ENCODE measurements at places on chromosomes 7 and 10.

DNA sequence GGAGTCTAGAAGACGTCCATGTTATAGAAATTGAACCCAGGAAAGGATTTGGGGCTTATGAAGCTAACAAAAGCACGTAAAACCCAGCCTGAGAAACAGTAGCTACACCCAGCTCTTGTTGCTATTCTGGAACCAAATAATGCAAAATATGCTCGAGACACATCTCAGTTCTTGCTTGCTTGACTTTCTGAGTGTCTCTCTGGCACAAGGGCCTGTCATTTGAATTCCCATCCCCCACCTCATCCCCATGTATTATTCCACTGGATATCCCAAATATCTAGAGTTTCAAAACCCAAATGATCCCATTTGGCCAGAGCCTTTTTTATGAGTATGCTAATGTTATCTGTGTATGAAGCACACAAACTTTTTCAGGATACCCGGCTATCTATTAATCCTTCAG lies 48.2 kb upstream of the AGBL3 start:
- DNase-seq, result no peak

GRCh38 chr10:123459371-123460091 lies 206.6 kb upstream of the GPR26 start:
- no peak for DNase-seq

GRCh38 chr10:117221156-117221711 lies 19.7 kb upstream of the SLC18A2 start:
- peak; percentile 42 for DNase-seq

DNA sequence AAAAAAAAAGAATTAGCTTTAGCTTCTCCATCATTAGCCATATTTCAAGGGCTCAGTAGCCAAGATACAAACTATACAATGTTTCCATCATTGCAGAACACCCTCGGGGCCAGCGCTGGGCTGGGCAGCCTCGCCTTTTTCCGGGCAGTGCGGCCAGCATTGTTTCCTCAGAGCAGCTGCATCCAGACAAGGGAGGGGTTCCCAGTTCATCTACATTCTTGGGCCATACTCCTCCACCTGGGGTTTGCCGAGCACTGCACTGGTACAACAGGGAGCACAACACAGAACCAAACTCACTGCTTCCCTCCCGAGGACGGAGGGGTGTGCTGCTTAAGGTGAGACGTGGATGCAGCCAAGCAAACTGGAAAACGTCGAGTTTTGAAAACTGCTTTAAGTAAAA lies 2.4 kb upstream of the PKD1L1 start:
- DNase-seq, result peak; percentile 31

DNA sequence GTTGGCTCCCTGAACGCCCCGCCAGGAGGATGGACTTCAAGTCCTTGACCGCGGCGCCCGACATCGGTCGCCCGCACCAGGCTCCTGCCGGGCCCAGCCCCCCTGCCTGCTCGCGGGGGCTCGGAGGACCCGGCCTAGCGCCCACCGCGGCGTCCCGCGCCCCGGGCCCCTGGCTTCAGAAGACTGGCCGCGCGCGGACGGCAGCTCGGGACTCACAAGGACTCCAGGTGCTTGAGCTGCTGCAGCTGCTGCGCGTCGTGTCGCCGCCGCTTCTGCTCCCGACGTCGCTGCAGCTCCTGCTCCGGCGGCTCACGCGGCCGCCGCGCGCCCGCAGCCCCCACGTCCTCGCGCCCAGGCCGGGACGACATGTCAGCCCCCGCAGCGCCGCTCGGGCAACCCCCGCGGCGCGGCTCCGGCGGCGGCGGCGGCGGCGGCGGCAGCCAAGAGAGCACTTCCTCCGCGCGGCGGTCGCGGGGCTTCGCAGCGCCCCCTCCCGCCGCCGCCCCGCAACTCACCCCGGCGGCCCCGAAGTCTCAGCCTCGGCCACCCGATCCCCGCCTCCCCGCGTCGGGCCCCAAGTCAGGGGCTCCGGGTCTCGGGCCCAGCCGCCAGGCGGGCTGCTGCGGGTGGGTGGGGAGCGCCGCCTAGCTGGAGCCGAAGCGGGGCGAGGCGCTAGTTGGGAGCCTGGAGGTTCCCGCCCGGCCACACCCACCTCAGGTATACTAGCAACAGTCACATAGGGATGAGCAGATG lies at the start of gene RP9:
RP9 (minus strand) TSS at position 400 of the 753 bp plus-strand sequence; CDS start at position 368, 32 bp downstream.
- DNase-seq, result peak; percentile 87

DNA sequence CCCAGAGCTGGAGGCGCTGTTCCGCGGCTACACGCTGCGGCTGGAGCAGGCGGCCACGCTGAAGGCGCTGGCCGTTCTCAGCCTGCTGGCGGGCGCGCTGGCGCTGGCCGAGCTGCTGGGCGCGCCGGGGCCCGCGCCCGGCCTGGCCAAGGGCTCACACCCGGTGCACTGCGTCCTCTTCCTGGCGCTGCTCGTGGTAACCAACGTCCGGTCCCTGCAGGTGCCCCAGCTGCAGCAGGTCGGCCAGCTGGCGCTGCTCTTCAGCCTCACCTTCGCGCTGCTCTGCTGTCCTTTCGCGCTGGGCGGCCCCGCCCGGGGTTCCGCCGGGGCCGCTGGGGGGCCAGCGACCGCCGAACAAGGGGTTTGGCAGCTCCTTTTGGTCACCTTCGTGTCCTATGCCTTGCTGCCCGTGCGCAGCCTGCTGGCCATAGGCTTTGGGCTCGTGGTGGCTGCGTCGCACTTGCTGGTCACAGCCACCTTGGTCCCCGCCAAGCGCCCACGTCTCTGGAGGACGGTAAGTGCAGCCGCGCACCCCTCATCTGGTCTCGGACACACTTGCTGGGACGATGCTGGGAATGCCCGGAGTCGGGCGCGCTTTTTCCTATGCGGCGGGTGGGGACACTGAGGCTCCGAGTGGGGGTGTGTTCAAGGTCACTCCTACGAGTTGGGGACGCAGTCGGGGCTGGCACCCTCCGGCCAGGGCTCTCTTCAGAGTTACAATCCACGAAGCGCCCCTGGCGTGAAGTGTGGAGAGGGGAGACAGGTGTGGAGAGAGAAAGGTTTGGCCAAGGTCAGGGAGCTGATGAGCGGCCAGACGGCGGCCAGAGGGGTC lies 717 bp downstream of the ADCY1 start:
- DNase-seq, result peak; percentile 37

DNA sequence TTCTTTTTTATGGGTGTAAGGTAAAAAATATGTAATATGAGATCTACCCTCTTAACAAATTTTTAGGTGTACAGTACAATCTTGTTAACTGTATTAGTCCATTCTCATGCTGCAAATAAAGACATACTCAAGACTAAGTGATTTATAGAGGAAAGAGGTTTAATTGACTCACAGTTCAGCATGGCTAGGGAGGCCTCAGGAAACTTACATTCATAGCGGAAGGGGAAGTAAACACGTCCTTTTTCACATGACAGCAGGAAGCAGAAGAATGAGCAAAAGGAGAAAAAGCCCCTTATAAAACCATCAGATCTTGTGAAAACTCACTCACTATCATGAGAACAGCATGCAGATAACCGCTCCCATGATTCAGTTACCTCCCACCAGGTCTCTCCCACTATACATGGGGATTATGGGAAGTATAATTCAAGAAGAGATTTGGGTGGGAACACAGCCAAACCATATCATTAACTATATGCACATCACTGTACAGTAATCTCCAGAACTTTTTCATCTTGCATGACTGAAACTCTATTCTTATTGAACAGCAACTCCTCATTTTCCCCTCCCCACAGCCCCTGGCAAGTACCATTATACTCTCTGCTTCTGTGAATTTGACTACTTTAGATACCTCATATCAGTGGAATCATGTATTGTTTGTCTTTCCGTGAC lies 127.4 kb downstream of the WNT2 start:
- no peak for DNase-seq

DNA sequence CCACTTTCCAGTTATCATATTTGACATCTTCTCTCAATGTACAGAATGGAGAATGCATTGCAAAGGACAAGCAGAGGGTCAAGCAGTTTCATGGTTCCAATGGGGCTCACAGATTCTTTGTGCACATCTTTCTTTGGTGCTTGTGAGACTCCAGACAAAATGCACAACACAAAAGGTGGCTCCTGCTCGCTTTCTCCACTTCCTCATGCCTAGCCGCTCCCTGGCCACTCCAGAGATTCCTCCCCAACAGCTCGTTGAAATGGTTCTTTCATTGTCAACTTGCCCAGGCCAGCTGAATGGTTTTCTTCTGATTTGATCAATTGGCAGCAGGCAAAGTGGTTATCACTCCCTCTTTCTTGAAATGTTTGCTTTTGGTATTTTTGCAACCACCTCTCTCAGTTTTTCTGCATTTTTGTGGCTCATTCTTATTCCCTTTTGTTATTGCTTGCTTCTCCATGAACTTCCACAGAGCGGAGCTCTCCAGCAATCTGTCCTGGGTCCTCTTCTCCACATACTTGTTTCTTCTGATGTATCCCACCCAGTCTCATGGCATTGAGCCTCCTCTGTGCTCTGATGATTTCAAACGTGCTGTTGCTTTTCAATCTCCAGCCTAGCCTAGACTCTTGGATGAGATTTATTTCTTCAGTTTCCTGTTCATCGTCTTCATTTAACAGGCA lies 507.8 kb upstream of the MKI67 start:
- no peak for DNase-seq

- DNase-seq, result no peak
Observed at GRCh38 chr7:28064437-28064836, 116.2 kb downstream of the JAZF1 start.

DNA sequence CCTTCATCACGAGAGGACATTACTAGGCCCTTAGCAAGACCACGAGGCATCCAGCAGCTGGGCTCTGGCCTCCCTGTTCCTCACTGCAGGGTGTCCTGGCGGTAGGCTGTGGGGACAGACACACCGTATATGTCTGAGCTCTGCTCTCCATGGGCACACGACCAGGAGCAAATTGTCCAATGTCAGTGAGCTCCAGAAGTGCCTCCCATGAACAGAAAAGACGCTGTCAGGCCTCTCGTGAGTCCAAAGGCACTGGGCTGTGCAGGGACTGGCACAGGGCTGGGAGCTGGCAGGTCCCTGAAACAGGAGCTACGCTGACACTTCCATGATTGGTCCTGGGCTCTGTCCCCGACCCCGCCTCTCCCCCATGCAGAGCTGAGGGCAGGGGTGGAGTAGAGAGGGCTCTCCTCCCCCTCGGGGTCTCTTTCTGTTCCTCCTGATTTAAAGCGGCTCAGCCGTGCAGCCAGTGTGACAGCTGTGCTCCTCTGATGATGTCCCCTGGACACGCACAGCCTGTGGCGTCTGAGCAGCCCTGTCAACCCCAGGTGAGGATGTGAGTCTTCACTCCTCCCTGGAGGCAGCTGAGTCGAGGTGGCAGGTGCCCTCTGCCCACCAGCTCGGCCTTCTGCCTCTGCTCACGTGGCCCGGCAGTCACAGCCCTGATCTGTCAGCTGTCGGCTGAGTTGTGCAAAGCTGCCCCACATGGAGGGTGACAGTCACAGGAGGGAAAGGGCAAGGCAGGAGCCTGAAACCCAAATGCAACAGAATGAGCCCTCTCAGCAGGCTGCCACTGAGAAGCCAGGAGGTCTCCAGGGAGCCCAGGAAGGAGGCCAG lies 13.0 kb downstream of the ANTXRL start:
- DNase-seq, result no peak

- peak; percentile 41 for DNase-seq
Observed at GRCh38 chr7:36440880-36441279, 51.2 kb downstream of the ANLN start.

GRCh38 chr10:29689001-29689400 lies 54.2 kb upstream of the SVIL start:
- peak; percentile 9 for DNase-seq

DNA sequence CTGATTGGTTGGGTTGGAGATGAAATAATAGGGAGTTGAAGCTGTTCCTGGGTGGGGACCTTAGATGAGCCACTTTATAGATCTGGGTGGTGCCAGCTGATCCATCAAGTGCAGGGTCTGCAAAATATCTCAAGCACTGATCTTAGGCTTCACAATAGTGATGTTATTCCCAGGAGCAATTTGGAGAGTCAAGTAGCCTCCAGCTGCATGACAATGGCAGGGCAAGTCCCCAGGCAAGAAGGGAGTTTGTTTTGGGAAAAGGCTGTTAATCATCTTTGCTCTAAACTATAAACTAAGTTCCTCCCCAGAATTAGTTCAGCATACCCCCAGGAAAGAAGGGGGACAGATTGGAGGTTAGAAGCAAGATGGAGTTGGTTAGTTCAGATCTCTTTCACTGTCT lies 47.7 kb upstream of the WAPL start:
- no peak for DNase-seq

- no peak for DNase-seq
Observed at GRCh38 chr7:37982423-37982822, 62.0 kb downstream of the EPDR1 start.

GRCh38 chr7:120716307-120716706 lies 141.6 kb downstream of the TSPAN12 start:
- no peak for DNase-seq

GRCh38 chr7:67422601-67423000 lies 426.0 kb downstream of the TYW1 start:
- DNase-seq, result no peak

DNA sequence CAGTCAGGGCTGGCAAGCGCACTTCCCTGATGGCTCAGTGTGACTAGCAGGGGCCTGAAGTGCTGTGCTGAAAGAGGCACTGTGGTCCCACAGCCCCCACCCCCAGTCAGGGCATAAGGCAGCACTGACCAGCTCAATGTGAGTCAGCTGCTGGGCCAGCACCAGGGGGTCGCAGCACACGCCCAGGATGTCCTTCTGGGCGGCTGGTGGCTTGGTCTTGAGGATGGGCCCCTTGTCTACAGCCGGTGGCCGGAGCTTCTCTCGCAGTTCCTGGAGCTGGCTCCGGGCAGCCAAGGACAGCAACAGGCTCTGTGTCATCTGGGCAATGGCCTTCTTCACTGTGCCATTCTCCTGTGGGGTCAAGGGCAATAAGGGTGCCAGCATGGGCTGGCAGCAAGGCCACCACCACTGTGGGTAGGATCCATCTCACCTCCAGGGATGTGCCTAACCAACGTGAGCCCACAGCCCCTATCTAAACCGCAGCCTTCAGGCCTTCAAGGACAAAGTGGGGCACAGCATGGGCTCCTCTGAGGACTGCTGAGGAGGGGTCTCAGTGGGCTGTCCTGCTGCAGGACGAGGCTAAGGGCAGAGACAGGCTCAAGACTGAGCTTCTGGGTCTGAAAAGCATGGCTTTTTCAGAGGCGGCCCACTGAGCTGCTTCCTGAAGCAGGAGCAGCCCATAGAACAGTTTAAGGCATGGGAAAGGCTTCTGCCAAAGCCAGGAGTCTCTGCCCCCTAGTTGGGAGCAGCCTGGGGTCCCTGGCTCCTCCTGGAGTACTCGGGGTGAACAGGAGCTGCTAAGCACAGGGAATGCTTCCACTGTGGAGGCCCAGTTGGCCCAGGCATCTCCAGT lies 62.5 kb downstream of the CSGALNACT2 start:
- no peak for DNase-seq

DNA sequence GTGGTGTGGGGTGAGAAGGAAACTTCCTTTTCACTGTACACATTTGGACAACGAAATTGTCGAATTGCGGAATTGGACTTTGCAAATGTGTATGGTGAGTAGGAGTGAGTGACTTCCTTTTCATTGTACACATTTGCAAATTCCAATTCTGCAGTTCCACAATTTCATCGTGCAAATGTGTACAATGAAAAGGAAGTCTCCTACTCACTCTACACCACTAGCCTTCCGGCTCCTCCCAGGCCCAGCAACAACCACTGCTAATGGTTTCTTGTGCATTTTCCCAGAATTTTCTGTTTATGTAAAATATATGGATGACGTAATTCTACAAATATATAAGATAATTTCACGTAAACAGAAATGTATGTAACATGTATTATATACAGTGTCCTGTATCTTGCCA lies 118.5 kb downstream of the ARL4A start:
- DNase-seq, result no peak

- no peak for DNase-seq
Observed at GRCh38 chr10:75836064-75836463, 404.6 kb downstream of the LRMDA start.

Data from LoVo (cell line).